ENCODE measurements at places on chromosomes 5 and 9.

GRCh38 chr9:91393826-91394225 is 29.8 kb downstream of the NFIL3 start:
- peak; percentile 26 for DNase-seq

GRCh38 chr5:173814053-173814452 is 74.1 kb upstream of the CPEB4 start:
- no peak for DNase-seq

- DNase-seq = peak; percentile 88
Measured at GRCh38 chr5:21919414-21920022, 933.6 kb downstream of the CDH12 start.

DNA sequence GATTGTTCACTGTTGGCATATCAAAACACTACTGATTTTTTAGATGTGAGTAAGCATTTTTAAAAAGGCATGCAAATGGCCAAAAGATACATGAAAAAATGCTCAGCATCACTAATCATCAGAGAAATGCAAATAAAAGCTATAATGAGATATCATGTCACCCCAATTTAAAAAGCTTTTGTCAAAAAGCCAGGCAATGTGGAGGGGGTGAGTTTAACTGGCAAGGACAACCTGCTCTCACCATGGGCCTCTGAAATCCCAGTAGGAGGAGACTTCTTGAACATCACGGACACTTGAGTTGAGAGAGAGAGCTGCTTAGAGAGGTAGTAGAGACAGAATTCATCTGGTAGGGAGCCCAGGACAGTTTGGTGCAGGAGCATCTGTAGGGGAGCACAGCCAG is 347.1 kb upstream of the MPDZ start:
- DNase-seq = no peak

DNA sequence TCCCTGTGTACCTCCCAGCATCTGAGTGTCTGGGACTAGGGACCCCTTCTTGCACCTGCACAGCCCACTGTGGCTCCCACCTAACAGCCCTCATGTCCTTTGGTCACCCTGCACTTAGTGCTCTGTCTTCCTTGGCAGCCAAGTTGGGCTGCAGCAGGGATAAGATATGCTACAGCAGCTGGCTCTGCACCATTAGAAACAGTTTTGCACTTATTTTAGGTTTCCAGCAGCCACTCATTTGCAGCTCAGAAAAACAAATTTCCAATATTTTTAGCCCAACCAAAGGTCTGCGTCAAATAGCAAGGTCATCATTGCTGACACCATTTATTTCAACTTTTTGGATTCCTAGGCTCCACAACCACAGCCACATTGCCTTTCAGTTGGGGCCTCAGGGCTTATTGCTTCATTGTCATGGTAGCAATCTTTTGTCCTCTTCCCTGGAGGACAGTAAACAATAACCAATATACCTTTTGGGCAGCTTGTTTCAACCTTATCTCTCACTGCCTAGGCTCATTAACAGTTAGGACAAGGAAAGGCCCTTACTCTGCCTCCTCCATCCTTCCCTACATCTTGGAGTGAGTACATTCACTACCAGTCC is 263.9 kb downstream of the COX7C start:
- no peak for DNase-seq

Data from NCI-H2171 treated with DMSO at 0.1 percent for 48 hours (cell line).